Activated CD4-positive, CD25-positive, alpha-beta regulatory T cell (primary cell): ENCODE measurements at places on chromosomes 2 and 18.

- DNase-seq = no peak
These were observed 27.9 kb upstream of the GALNT5 start for GRCh38 chr2:157229572-157229971.

GRCh38 chr2:60597346-60597745 lies 43.9 kb upstream of the BCL11A start:
- no peak for DNase-seq

GRCh38 chr2:46504685-46505471 lies 25.5 kb downstream of the TMEM247 start:
- DNase-seq = no peak

GRCh38 chr2:175048275-175048674 lies 43.1 kb upstream of the CHN1 start:
- no peak for DNase-seq

GRCh38 chr2:4992226-4992625 lies 700.0 kb upstream of the SOX11 start:
- DNase-seq = no peak

DNA sequence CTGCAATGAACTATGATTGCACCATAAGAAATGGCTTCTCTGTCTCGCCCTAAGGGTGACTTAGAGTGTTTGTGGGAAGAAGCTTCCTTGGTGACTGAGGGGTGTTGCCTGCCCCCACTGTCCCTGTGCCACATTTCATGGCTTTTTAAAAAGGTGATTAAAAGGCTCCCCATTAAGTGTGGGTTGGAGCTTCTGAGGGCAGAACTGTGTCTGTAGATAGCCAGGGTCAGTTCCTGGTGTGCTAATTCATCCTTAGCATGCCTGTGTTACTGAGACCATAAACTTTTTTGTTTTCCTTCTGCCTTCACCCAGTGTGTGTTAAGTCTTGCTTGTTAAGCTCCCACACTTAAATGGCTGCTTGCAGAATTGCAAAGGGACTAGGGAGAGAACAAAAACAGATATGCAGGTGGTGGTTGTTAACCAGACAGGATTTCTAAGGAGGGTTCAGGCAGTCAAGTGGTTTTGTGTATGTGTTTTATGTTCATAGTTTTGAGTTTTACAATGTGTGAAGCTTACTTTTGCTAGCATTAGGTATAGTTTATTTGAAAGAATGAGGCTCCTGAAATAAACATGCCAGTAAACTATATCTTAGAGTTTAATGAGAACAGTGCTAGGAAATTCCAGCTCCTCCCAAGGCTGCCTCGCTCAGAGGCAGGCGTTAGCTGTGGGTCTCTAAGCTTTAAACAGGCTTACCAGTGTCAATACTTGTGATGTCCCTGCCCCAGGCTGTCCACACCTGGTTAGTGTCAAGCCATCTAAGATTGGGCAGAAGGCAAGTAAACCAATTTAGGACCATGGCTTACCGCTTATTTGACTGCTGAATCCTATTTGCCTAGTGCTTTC lies 14.5 kb downstream of the CERS6 start:
- no peak for DNase-seq

DNA sequence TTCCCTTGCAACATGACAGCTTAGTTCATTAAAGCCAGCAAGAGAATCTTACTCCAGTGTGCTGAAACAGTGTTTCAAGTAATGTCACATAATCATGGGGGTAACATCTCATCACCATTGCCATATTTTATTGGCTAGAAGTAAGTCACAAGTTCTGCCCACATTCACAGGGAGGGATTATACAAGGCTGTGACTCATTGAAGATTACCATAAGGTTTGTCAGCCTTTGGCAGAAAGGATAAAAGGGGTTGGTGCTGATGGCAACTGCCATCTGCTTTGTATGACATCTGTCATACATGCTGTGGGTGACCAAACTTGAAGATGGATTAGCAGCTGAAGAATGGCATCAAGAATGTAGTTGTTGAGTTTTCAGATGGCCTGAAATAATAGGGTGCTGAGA lies 61.2 kb downstream of the KCNE4 start:
- DNase-seq = no peak

DNA sequence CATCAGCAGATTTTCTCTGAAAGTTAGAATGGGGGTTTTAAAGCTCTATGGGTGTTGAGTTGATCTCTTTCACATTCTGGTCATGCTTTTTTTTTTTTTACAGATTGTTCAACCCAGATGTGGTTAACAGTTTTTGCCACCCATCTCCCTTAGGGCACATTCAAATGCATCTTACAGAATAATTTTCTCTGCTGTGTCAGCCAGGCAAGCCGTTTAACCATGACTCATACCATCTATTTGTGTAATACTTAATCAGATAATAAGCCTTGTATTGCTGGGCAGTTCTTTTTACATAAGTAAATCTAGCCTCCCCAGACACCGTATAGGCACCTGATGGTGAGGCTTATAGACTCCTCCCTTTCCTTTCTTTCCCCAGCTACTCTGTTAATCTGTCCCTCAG lies 62.0 kb downstream of the TGIF1 start:
- no peak for DNase-seq

GRCh38 chr2:137847443-137847842 lies 116.8 kb upstream of the HNMT start:
- no peak for DNase-seq

DNA sequence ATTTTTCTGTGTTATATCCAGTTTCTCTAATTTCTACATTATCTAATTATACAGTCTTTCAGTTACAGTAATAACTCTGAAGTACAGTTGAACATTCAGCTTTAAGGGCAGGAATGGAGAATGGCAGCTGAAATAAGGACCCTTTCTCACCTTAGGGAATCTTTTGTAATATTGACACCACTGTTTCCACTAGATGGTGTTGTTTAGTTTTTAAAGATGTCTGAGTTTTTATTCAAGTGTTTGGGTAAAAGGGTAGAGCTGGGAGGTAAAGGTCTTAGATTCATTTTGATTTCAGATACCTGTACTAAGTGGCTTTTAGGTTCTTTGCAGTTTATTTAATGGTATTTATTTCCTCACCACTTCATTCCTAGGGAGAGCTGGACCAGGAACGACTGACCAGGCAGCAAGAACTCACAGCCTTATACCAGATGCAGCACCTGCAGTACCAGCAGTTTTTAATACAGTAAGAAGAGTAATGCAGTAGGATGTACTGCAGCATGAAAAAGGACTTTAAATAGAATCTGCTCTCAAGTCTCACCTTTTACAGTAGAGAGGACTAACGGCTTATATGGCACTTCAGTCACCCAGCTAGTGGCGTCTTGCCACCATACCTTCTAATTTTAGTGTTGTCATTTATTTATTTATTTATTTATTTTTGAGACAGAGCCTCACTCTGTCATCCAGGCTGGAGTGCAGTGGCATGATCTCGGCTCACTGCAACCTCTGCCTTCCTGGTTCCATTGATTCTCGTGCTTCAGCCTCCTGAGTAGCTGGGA lies 33.2 kb upstream of the KCNJ13 start:
- DNase-seq = no peak

DNA sequence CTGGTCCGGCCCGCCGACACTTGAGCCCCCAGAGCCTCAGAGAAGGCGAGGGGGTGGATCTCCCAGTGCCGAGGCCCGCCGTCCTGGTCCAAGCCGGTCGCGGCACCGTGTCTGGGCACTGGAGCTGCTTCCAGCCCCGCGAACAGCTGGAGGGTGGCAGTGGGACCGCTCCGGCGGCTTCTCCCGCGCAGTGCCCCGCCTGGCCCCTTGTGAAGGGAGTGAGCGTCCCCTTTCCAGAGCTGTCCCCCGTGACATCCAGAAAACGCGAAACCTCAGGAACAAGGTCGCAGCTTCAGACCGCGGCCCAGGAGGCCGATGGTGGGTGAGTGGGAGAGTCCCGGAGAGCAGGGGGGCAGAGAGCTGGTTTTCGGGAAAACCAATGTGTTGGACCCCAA lies 579 bp upstream of the EMX1 start:
- DNase-seq = no peak

GRCh38 chr2:73818296-73818695 lies 10.5 kb upstream of the STAMBP start:
- DNase-seq = no peak

- DNase-seq = no peak
These were observed 181.0 kb downstream of the C1D start for GRCh38 chr2:67881816-67882215.

DNA sequence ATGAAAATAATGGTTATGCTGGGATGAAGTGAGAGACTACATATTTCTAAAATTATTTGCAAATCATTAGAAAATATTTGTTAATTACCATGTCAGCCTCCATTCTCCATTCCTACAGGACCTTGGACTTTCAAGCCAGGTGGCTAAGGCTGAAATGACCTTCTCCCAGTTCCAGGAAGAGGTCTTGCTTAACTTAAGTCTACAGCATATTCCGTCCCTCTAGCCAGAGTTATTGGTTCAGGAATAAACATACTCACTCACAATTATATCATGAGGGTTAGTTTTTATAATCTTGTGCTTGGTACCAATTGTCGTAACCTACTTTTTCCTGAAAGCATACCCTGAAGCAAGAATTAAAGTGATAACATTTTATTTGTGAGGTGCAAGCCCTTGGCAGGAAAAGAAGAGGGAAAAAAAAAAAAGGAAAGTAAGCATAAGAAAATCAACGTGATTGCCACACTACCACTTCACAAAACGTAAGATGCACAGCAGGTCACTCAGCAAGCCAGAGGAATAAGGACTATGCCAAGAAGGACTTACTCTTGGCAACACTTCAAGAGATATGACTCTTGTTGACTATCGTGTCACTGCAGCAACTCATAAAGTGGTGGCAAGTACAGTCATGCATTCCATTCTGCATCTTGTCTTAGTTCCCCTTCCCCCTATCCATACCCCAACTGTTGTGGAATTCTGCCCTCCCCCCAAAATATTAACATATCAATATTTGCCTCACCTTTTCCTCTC lies 479.1 kb downstream of the MBD2 start:
- DNase-seq = no peak

DNA sequence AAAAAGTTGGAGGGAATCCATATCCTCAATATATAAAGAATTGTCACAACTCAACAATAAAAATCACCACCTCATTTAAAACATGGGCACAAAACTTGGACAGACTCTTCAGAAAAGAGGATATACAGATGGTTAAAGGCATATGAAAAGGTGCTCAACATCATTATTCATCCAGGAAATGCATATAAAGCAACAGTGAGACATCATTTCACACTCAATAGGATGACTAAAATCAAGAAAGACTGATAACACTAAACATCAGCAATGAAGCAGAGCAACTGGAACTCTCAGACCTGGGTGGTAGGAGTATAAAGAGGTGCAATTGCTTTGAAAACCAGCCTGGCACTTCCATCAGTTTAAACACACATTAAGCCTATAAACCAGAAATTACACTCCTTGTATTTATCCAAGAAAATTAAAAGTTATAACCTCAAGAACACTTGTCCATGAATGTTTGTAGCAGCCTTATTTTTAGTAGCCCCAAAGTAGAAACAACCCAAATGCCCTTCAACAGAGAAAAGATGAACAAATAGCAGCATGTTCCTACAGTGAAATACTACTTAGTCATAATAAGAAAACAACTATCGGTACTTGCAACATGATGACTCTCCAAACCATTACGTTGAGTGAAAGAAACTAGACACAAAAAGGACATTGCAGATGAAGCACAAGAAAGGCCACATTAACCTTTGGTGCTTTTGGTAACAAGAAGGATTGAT lies 79.1 kb upstream of the TANC1 start:
- no peak for DNase-seq

DNA sequence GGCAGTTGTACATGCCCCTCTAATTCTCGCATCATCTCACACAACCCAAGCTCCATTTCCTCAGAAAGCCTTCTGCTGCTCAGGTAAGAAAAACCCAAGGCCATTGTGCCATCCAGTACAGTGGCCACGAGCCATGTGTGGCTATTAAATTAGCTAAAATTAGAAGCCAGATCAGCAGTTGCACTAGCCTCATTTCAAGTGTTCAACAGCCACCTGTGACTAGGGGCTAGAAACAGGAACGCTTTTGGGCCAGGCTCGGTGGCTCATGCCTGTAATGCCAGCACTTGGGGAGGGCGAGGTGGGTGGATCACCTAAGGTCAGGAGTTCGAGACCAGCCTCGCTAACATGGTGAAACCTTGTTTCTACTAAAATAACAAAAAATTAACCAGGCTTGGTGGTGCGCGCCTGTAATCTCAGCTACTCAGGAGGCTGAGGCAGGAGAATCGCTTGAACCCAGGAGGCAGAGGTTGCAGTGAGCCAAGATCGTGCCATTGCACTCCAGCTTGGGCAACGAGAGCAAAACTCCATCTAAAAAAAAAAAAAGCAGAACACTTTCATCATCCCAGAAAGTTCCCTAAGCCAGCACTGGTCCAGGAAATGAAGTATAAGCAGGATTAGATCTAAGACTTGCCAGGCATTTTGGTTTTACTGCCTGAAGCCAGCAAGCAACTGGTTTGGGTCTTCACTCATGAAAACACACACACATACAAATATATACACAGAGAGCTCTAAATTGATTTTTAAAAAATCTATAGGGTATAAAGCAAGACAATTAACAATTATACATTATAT lies 35.7 kb downstream of the ATP8B1 start:
- DNase-seq = no peak
